Kasumi-1 (cell line): ENCODE measurements at places on chromosomes 2 and 18.
A peak's percentile ranks its signal among the peaks of the same experiment; 100 is the strongest.

DNA sequence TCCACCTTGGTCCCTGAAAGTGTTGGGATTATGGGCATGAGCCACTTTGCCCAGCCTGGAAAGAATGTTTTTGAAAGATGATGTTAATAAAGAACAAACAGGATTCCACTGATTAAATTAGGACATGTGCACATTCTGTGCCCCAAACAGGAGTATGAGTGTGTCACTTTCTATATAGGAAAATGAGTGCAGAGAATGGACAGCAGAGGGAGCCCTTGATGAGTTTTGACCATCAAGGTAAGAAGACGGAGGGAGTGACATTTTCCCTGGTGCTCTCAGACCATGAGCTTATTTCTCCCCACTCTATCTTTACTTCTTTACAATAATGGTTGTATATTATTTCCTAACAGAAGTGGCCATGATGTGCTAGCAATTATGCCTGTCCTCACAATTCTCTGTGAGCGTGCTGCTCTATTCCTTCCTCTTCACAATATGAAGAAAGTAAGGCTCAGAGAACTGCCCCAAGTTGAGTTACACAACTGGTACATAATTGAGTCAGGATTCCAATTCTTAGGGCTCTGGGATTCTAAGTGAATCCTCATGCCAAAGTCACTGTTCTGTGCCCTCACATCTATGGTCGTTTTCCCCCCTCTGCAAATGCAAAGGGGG is 20.6 kb downstream of the RPL37A start:
- DNase-seq: peak; percentile 55

DNA sequence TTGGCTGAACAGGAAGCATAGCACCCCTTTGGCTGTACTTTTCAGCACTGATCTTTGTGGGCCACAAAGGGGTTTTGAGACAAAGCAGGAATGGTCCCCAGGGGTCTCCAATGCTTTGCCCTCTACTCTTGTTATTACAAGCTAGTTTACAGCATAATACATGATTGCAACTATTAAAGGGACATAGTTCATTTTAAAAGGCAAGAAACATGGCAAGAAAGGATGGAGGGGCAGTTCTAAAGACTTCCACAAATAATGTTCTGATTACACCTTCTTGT is 196.6 kb downstream of the FHOD3 start:
- no peak for DNase-seq

DNA sequence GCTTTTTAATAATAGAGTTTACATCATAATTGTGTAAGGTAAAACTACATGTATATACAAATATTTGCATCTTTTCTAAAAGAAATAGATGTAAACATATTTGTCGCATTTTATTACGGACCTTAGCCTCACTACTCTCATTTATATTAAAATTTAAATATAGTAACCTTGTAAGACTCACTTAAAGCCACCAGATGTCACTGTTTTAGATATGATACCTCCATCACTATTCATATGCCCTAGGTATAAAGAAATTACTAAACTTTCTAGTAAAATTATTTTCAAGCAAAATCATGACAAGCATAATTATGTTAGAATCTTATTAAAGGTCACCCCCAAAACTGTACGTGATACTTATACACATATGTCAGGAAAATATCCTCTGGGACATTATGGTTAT is 674.3 kb upstream of the REG3G start:
- DNase-seq: peak; percentile 73

GRCh38 chr2:170436077-170436943 is 258.4 kb downstream of the MYO3B start:
- DNase-seq: no peak

- no peak for DNase-seq
These were observed 101.8 kb downstream of the DGKD start for GRCh38 chr2:233456111-233456510.

DNA sequence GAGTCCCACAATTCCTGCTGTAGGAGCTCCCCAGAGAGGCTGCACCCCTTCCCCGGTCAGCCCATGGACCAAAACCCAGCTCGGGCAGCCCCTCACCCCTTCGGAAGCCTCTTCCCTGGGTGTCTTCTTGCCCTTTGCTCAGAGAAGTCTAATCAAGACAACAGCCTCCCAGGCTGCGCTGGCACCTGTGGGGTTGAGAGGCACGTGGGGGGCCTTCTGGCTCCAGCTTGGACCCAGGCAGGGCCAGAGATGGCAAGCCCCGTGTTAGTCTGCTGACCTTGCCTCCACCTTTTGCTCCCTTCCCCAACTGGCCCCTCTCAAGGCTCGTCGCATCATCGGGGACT is 10.4 kb downstream of the SLC4A3 start:
- DNase-seq: no peak
